ENCODE measurements at places on chromosomes 1 and 21.

- no peak for DNase-seq
These were observed 5.5 kb downstream of the RNF223 start for GRCh38 chr1:1068517-1069055.

DNA sequence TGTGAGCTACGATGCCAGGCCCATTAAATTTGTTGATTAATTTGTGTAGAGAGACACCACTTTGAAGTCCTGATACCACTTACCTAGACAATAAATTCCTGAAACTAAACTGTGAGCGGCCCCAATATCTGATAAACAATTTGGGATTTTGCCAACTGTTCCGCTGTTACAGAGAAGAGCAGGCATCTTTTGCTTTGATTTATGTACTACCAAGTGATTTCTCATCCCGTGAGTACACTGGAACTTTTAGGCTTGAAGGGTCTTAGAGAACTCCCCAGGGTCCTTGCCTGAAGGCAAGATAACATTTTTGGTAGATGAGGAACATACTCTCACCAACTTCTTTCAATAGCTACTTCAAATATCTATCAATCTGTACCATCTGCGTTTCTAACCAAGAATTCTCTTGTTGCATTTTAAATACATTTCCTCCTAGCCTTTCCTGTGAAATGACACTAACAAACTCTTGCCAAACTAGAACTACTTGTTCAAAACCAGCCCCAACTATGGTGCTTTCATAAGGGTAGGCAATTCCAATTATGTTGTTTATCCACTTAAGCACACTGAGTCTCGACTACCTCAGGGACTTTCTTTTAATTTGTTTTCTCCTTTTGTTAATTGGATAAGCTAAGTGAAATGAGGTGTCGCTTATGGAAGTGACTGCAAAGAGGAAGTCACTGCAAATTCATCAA lies 23.2 kb upstream of the SLC30A1 start:
- DNase-seq = no peak

DNA sequence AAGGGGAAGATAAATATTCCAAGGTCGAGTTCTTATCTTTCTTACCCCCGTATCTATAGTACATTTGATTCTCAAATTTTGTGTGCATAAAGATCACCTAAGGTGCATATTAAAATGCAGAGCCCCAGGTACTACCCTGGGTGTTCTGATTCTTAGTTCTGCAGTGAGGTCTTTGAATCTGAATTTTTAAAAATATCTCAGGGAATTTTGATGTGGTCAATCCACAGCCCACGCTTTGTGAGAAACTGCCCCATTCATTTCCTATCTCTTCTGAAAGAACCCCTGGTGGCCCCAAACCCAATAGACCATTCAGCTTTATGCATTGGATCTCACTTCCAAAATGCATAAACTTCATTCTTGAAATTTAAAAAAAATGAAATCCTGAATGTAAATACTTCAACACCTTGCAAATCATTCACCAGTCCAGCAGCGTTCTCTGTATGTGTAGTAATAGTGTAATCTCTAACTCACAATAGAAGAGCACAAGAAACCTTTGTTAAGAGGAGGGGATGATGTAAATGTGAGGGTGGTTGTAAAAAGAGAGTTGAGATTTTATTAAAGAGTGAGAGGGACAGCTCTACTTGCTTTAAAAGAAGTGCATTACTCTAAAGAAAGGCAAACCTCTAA lies 108.8 kb upstream of the ZP4 start:
- DNase-seq = no peak

GRCh38 chr1:153141377-153141776 lies 9.3 kb downstream of the SPRR2G start:
- DNase-seq = no peak

- DNase-seq = no peak
These were observed 9.2 kb downstream of the VASH2 start for GRCh38 chr1:212959266-212960220.

DNA sequence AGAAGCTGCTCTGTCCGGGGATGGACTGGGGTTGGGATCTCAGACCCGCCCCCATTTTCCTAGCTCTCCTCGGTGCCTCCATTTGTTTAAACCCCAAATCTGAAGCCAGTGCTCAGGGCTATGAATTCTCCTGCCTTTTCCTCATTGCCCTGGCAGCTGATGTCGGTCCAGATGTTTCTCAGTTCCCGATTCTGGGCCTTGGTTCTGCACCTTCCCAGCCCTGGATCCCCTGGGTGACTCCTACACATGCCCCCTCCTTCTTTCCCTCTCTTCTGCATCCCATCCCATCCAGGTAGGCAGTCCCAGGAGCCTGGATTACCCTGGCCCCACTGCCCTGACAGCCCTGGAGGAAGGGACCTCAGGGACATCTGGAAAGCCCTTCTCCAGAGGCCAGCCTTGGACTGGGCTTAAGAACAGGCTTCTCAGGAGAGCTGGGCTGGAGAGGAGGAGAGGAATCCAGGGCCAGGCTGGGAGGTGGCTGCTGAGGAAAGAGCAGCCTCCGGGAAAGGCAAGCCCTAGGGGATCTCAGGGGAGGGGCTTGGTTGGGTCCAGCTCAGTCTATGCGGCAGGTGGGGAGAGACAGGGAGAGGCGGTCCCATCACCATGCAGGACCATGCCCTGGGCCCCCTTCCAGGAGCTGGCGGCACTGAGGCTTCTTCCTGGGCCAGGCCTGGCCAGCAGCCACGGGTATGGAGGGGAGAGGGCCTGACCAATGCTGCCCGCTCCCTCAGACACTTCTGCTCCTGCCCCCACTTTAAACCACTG lies 6.8 kb upstream of the EPS8L3 start:
- DNase-seq = no peak

- DNase-seq = no peak
These were observed 284.5 kb downstream of the NPHP4 start for GRCh38 chr1:5707566-5708345.

GRCh38 chr1:228799924-228800323 lies 64.6 kb downstream of the RHOU start:
- no peak for DNase-seq
